ENCODE measurements at places on chromosomes 7 and 10.

DNA sequence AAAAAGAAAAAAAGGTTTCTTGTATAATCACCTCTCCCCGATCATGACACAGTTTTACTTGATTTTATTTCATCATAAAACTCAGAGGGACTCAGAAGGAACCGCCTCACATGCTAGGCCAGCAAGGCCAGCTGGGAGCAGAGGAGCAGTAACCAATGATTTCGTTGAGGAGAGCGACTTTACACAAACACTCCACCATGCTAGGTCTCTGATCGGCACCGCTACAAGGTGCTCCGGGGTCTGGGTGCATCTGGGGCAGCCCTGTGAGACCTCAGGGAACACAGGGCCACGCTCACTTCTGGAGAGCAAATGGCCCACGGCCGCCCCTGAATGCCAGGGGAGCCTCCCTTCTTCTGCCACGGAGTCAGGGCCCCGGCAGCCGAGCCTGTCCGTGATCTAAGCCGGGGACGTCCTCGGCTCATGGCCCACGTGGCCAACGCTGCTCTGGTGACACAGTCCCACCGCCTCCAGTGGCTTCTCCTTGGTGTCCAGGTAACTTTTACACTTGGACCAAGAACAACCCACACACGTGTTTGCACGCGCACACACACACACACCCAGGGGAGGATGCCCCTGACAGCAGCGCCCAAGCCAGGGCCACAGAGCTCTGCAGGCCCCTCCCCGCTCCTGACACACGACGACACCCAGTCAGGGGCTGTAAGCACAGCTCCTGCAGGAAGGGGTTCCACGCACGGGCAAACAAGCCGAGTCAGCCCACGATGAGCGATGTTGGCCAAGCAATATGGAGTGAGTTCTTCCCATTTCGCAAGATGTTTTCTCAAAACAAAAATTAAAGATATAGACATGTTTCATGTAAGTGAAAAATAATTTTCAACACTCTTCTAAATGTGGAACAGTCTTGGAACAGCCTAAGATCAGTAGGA, 332.3 kb downstream of the DNAJB6 start:
- no peak for DNase-seq

- DNase-seq, result no peak
Measured at GRCh38 chr10:33665501-33665900, 331.0 kb upstream of the NRP1 start.

- no peak for DNase-seq
Measured at GRCh38 chr7:155489862-155490696, 32.1 kb downstream of the EN2 start.

GRCh38 chr7:26321435-26321834, 29.8 kb downstream of the SNX10 start:
- DNase-seq, result no peak

GRCh38 chr7:78542541-78542940, 744.0 kb downstream of the PHTF2 start:
- DNase-seq, result no peak

DNA sequence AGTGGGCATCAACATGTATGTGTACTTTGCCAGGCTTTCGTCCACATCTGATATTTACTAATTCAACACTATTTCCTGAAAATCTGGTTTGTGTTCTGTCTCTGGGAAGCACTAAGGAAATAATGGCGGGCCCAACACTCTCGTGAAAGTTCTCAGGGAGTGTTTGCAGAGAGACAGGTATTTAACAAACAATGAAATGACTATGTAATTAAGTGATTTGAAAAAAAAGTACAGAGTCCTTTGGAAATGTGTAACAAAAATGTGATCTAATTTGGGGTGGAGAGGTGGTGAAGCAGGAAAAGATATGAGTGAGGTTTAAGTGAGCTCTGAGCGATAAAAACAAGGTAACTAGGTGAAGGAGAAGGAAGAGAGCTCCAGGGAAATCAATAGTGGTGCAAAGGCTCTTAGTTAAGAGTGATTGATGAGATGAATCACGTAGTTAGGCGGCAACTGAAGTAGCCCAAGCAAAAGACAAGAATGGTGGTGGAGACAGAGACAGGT, 95.3 kb upstream of the DNAJB12 start:
- DNase-seq, result no peak

- DNase-seq, result peak; percentile 85
Measured at GRCh38 chr10:84540617-84541288, 212.4 kb downstream of the CCSER2 start.

- DNase-seq, result no peak
Measured at GRCh38 chr10:12902851-12903358, 98.6 kb downstream of the CCDC3 start.

DNA sequence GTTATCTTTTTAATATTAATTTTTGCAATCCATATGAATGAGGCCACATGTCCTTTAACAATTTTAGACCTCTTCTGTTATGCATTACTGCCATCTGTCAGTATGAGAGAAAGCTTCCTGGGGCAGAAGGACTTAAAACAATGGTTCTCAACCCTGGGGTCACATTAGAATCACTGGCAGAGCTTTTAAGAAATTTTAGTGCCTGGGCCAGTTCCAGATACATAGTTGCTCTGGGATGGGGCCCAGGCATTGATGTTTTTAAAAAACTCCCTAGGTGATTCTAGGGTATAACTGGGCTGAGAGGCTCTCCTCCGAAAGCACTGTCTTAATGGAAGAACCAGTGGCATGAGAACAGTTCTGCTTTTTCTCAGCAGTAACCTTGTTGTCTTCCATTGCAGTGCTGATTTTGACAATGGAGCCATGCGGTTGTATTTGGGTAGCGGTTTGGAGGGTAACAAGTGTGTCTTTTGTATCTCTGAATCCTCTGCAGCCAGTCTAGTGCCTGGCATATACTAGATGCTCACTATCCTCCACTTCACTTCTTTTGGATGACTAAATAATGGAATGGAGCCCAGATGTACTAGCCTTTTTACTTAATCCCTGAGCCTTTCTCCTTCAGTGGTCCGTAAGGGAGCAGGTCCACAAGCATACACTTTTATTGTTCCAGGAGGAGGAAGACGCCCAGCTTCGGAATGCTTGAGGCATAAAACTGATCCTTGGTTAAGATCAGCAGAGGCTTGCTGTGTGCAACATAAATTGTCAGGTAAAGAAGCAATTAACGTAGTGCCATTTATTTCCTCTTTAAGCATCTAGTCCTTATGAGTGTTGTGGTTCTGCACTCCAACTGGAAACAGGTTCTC, 227.1 kb downstream of the AUTS2 start:
- DNase-seq, result no peak

DNA sequence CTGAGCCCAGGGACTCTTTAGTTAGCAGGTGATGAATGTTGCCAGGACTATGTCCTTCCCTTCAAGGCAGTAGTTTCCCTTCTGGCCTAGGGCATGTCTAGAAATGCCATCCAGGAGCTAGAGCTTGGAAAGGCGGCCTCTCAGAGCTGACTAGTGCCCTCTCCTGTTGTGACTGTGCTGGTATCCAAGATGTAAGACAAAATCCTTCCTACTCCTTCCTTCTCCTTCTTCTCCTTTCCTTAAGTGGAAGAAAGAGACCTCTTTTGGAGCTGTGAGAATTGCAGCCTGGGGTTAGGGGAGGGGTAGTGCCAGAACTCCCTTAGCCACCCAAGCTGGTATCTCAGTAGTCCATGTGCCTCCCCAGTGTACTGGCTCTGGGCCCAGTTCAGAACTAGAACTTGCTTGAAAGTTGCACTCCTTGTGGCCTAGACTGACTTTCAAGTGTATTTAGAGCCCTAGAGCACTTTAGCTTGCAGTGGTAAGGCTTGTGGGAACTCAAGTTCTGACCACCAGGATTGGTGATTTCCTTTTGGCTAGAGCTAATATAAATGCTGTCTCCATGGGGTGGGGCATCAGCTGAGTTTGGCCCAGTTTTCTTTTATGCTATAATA, 118.8 kb downstream of the NPSR1 start:
- no peak for DNase-seq
